NT2/D1 (cell line): ENCODE measurements at places on chromosomes 11 and 22.

- no peak for DNase-seq
Measured at GRCh38 chr11:59183771-59184170, 11.8 kb downstream of the DTX4 start.

DNA sequence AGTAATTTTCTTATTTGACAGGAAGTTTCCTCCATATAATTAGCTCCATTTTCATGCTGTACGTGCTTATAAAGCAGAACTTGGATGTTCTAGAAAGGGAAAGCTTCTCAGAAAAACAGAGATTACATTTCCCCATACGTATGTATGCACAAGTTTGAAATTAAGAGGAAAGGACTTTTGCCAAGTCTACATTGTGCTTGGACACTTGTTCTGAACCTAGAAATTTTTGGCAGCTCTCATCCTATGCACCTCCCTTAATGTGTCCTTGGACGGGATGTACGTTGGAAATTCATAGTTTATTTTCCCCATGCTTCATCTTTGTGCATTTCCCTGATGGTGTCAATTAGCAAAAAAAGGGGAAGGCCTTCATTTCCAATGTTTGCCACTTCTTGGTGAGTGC, 322.7 kb downstream of the BLID start:
- DNase-seq: no peak

DNA sequence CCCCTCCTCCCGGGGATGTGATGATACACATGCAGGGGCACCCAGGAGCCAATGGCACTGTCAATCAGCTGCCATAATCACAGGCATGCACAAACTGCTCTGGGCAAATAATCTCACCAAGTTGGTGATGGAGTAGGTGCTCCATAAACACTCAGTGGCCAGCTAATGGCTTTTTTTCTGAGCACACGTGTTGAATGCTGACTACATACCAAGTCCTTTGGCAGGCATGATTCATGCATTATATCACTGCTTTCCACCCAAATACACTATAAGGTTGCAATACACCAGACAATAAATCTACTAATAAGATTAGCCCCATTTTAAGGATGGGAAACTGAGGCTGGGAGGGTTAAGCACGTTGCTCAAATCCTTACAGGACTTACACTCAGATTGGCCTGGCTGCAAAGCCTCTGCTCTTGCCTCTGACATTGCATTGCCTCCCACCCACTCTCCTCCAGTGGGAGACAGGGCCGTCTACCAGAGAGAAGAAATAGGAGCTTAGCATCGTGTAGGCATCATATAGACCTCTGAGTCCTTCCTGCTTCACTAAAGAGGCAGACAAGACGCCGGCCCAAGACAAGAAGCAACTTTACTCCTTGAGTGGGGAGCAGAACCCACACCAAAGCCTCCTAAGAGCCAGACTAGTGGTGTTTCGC, 32.7 kb upstream of the ACCSL start:
- no peak for DNase-seq

DNA sequence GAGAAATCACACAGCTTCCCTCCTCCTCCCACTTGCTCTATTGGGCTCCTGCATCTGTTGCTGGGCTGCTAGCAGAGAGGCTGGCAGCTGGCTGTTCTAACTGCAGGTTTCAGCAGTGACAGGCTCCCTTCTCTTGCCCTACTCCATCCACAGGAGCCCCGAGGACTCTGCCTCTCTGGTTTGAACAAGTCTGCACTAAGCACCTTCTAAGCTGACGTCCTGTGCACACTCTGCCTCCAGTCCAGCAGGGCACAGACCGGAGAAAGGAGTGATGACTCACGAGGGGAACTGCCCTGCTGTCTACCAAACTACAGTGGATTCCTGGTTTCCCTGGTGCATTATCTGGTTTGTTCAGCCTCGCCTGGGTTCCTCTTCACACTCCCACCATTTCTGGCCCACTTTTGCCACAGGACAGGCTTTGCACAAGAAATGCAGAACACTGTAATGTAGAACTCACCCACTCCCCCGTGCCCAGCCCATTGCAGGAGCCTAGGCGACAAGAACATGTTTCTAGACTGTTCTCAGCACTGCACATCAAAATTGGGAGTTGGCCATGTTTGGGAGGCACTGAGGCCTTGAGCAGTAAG, 26.0 kb downstream of the IL10RA start:
- DNase-seq: no peak

DNA sequence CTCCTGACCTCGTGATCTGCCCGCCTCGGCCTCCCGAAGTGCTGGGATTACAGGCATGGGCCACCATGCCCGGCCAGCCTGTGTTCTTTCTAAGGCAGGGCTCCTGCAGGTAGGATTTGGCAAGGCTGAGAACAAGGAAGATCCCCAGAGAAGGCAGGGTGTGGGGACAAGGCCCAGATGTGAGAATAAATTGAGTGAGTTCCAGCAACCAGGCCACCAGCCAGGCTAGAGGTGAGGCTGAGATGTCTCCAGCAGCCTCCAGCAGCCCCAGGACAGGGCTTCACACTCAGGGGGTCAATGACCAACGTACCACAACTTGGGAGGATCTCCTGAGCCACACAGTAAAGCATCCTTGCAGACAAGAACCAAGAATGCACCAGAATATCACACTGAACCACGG, 75.1 kb downstream of the BUD13 start:
- DNase-seq: no peak

DNA sequence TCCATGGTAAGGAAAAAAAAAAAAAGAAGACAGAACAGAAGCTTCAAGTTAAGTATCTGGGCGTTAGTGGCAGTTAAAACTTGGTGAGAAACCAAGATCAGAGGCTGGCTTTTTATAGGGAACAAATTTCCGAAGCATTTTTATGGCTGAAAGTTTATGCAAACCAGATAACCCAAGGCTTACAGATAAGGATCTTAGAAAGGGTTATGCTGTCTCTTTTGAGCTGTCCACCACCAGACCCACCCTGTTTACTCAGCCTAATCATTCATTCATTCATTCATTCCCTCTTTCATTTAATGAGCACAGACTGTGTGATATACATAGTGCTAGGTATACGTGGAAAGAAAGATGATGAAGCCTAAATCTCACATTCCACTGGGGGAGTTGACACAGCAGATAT, 89.5 kb downstream of the ME3 start:
- DNase-seq: no peak

GRCh38 chr11:109043315-109043714, 378.4 kb downstream of the DDX10 start:
- DNase-seq: no peak

- no peak for DNase-seq
Measured at GRCh38 chr11:82676483-82677094, 57.1 kb downstream of the FAM181B start.

DNA sequence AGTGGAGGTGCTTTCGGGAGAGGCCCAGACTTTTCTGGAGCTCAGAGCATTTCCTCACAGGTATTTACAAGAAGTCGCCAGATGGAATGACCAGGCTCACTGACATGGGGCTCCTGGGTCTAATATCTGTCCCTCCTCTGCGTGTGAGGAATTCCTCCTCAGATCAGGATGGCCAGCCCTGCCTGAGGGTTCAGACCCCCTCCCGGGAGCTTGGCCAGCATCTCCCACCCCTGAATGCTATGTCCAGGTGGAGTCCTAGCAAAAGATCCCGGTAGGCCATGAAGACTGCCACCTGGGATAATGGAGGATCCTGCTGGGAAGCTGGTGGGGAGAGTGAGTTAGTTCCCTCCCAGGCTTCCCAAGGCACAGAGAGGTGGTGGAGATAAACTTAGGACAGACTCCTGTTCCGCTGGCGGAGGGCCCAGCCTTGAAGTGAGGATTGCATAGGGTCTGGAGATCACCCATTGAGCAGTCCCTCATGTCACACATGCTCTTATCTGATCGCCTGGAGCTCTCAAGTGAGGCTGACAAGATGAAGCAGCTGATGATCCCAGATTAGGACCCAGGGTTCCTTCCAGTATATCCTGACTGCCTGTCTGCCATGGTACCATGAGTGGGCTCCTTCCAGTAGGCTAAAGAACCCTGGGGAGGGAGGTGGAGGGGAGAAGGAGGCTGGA, 5.7 kb downstream of the OAF start:
- DNase-seq: no peak

GRCh38 chr22:18929459-18929858, 6.6 kb downstream of the PRODH start:
- no peak for DNase-seq

- DNase-seq: no peak
Measured at GRCh38 chr11:23729088-23729487, 767.8 kb upstream of the LUZP2 start.
